ENCODE measurements at places on chromosomes 4 and X.

DNA sequence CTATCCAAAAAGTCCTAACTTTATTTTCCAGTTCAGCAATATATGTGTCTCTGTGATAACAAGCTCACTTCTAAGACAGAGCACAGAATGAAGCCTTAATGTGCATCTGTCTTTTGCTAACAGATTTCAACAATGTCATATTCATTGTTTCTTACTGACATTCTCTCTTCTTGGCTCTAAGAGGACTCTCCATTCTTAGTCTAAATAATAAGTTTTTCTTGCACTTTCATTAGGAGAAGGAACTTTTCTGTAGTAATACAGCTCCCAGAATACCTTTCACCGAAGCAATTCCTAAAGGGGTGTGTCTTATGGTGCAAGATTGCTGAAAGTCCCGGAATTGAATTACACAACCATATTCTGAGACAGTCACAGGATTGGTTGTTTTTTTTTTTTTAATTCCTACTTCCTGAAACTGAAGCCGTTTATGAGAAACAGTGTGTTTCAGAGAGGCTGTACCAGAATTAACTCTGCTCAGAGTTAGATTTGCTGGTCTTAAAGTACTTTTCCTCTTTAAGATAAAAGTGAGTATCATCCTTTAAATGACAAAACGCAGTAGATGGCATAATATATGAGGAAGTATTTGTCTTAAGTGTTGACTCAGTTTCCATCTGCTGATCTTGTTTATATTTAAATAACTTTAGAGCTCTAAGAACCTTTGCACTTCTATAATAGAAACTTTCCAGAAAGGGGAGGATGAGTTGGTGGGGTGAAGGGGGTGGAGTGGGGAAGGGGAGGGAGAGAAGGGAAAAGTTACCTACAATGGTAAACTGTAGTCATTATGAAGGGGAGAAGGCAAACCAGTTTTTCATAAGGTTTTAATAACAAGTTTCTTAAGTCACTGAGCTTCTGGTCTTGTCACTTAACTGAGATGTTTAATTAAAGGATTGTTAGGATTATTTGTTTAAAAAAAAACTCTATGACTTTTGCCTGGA lies at the start of gene ALPK1:
Gene ALPK1 (plus strand): TSS at position 421 of the 932 bp plus-strand sequence.
- peak; percentile 45 for DNase-seq

- DNase-seq, result no peak
Observed at GRCh38 chr4:99200138-99200537, 18.9 kb downstream of the ADH6 start.

GRCh38 chr4:172369471-172369959 lies 556.3 kb downstream of the GALNTL6 start:
- no peak for DNase-seq

- no peak for DNase-seq
Observed at GRCh38 chr4:173411106-173411693, 12.3 kb upstream of the SCRG1 start.

- DNase-seq, result no peak
Observed at GRCh38 chrX:78653118-78653822, 5.9 kb downstream of the RTL3 start.

DNA sequence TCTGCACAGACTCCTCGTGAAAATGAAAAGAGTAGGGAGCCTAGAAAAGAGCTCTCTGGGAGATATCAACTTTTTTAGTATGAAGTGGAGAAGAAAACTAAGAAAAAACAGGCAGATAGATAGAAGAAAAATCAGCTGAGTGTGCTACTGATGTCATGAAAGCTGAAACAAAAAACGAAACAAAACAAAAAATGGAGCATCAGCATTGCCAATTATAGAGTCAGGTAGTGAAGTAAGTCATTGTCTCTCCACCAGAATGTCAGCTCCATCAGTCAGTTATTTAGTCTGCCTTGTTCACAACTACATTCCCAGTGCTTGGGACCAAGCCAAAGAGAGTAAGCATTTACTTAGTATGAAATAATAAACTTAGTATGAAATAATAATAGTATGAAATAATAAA lies 595.1 kb downstream of the STPG2 start:
- DNase-seq, result no peak

- no peak for DNase-seq
Observed at GRCh38 chr4:141501931-141502330, 134.5 kb upstream of the IL15 start.

DNA sequence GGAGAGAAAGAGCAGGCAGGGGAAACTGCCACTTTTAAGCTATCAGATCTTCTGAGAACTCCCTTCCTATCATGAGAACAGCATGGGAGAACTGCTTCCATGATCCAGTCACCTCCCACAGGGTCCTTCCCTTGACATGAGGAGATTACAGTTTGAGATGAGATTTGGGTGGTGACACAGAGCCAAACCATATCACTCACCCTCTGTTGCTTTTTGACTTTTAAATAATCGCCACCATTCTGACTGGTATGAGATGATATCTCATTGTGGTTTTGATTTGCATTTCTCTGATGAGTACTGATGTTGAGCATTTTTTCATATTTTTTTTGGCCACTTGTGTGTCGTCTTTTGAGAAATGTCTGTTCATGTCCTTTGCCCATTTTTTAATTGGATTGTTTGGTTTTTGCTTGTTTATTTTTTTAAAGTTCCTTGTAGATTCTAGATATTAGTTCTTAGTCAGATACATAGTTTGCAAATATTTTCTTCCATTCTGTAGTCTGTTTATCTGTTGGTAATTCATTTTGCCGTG lies 6.5 kb upstream of the PAQR3 start:
- no peak for DNase-seq

DNA sequence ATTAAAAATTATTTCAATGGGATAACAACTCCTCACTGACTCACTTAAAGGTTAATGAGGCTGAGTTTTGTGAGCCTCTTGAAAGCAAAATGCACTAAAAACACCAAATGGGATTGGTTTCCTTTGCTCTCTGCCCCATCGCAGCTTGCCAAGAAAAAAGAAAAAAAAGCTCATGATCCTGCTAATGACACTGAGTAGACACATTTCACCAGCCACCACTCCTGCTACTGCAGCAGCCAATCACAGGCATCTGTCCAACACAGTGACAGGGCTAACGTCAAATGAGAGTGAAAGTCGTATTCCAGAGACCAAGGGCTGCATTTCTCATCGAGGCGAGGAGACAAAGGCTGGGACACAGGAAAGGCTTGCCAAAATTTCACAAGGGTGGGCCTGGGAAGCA lies 5.2 kb downstream of the APBB2 start:
- no peak for DNase-seq

All from brain pericyte (primary cell).